Natural killer cell treated with Interleukin-12 subunit alpha and Interleukin-12 subunit beta and Interleukin-15 and Interleukin-18, amount 100 ng/mL, for 72 hours (primary cell): ENCODE measurements at places on chromosomes 3 and 15. TPM values are rescaled to one million over a fixed set of nuclear protein-coding genes. Genes with fewer than 3 reads are reported as not detected.

- H3K27ac ChIP-seq, result no peak overlapping the region
- H3K4me3 ChIP-seq, result peak overlapping the region; percentile 73
- H3K4me1 ChIP-seq, result peaks cover 23% of the 10 kb centered on the region
- DNase-seq, result no peak
- H3K27me3 ChIP-seq, result peaks cover 10% of the 10 kb centered on the region
Observed at GRCh38 chr15:34993412-34993811, 5.3 kb upstream of the ZNF770 start.

Gene PLSCR5
- total RNA-seq, result not detected

DNA sequence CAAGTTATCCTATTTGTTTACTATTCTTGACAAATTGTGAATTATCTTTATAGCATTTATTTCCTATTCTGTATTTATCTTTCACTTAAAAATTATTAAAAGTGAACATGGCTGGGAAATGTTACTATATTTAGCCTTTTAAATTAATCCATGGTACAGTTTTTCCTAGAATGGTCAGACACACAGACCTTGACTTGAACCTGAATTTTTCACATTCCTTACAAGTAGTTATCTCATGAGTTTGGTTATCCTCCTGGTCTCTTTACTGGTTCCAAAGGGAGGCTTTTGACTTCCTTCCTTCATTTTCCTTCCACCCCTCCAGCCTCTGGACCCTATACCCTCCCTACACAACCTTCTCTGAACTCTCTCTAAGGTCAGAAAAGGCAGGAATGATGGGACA, 280.6 kb downstream of the SATB1 start:
- H3K4me3 ChIP-seq, result no peak overlapping the region
- H3K36me3 ChIP-seq, result no peaks in the 10 kb centered on the region
- no peak for DNase-seq
- no peak overlapping the region for H3K27ac ChIP-seq
- H3K4me1 ChIP-seq, result no peaks in the 10 kb centered on the region

- H3K27ac ChIP-seq, result no peak overlapping the region
- no peak for DNase-seq
- H3K36me3 ChIP-seq, result no peaks in the 10 kb centered on the region
- H3K4me1 ChIP-seq, result peaks cover 4% of the 10 kb centered on the region
- peaks cover 25% of the 10 kb centered on the region for H3K27me3 ChIP-seq
Observed at GRCh38 chr3:44104668-44105321, 136.9 kb upstream of the TOPAZ1 start.

DNA sequence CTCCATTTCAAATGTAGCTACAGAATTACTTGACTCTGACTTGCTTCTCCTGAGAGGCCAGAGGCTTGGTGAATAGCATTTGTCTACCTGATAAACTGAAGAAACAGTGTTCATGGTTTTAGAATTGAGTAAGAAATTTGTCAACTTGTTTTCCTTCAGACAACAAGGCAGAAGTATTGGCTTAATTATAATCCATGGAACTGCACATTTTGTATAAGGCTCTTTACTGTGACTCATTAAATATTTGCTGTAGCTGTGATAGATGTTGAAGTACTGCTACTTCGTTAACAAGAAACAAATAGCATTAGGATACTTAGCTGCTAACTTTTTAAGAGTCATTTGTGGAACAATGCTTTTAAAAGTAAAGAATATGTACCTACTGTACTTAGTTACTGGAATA, 4.6 kb downstream of the UNC13C start:
- peaks cover 12% of the 10 kb centered on the region for H3K27me3 ChIP-seq
- DNase-seq, result no peak
- H3K4me3 ChIP-seq, result no peak overlapping the region
- H3K27ac ChIP-seq, result no peak overlapping the region

- H3K4me1 ChIP-seq, result no peaks in the 10 kb centered on the region
- H3K4me3 ChIP-seq, result no peak overlapping the region
- H3K27ac ChIP-seq, result no peak overlapping the region
- H3K36me3 ChIP-seq, result no peaks in the 10 kb centered on the region
- no peaks in the 10 kb centered on the region for H3K27me3 ChIP-seq
- DNase-seq, result no peak
Observed at GRCh38 chr3:148740291-148740690, 42.6 kb downstream of the AGTR1 start.

GRCh38 chr3:49500732-49501609, 30.9 kb downstream of the DAG1 start:
- peak overlapping the region; percentile 4 for H3K27ac ChIP-seq
- no peaks in the 10 kb centered on the region for H3K27me3 ChIP-seq
- H3K36me3 ChIP-seq, result no peaks in the 10 kb centered on the region

DNA sequence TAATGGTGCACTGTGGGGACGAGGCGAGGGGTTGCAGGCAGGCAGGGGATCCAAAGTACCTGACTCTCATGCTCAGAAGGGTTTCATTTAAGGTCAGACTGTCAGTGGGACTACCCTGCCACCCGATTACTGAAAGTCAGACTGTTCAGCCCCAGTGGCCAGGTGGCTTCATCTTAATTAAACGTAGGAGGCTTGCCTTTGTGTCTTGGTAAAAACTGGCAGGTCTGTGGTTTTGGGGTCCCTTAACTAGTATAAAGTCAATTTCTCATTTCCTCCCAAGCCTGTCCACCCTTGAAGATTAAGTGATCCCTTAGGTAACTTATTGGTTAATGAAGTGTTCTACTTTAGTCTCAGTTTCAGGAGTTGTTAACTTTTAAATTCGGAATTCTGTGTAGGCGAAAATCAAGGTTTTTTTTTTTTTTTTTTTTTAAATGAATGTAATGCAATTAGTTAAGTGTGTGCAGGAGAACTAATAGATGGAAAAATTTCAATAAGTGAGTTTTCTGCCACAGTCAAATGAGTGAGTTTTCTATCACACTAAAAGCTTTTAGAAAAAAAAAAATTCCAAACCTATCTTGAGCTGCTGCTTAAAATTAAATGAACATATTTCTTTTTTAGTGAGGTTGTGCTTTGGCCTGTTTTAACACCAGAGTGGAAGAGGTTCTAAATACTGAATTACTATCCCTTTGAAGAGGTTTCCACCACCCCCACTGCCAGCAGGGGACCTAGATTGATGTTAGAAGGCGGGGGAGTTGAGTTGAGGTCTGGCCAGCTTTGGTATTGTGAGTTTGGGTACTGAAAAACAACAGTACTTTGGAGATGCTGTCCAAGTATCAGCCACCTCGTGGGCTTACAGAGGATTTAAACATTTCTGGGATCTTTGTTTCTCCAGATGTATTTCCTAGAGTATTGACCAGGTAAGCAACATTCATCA, 15.2 kb downstream of the ITPR1 start:
- H3K27me3 ChIP-seq, result no peaks in the 10 kb centered on the region
- H3K4me3 ChIP-seq, result peak overlapping the region; percentile 92
- DNase-seq, result no peak
- H3K36me3 ChIP-seq, result no peaks in the 10 kb centered on the region

DNA sequence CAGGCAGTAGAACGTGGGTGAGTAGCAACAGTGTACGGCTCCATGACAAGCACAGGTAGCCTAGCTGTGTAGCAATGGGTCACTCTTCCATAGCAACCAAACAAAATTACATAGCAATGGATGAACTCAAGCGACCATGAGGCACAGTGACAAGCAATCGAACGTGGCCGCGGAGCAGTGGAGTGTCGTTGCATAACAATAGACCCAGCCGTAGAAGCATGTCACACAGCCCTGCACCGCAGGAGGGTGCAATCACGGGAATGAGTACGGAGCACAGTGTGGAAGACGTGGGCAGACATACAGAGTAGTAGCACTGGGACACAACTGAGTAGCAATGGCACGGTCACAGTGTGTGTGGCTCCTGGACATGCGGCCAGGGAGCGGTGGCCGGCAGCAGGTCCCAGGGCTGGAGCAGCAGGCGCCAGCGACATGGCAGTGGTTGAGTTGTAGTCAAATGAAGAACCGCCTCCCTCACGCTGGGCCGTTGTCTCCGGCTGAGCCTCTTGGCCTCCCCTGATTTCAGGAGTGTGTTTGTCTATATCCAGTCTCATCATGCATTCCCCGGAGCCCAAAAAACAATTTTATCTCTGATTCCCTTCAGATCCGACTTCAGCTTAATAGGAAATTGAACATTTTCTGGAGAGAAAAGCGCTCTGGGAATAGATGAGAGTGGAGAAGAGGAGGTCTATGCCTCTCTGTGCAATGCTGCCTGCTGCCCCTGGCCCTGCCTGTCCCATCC, 64.1 kb downstream of the CCDC33 start:
- H3K4me3 ChIP-seq, result no peak overlapping the region
- no peak for DNase-seq
- H3K27me3 ChIP-seq, result peaks cover 41% of the 10 kb centered on the region
- H3K4me1 ChIP-seq, result no peaks in the 10 kb centered on the region

Gene RBP2
- not detected for total RNA-seq

DNA sequence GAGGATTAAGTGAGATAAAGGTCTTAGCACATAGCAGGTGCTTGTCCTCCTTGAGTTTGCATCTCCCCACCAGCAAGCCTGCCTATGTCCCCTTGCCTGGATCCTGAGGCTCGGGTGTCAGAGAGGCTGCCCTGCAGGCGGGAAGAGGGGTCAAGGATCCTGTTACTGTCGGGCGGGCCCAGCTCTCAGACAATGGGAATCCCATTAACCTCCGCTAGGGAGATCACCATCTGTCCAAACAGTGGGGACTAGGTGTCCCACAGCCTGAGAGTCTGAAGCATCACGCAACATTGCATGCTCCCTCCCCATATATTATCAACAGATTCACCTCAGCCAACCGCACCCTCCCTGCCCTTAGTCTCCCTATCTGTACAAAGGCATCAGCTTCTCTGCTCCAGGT, 151.4 kb downstream of the FBLN2 start:
- peaks cover 10% of the 10 kb centered on the region for H3K27me3 ChIP-seq
- no peaks in the 10 kb centered on the region for H3K4me1 ChIP-seq
- H3K36me3 ChIP-seq, result no peaks in the 10 kb centered on the region
- DNase-seq, result peak; percentile 23
- no peak overlapping the region for H3K27ac ChIP-seq
- H3K4me3 ChIP-seq, result no peak overlapping the region

Gene CLDN16
- not detected for total RNA-seq

Gene CX3CR1
- 18.4 TPM for total RNA-seq

Gene THBS1
- 0.31 TPM for total RNA-seq

GRCh38 chr3:196927571-196928453, 14.5 kb downstream of the NCBP2 start:
- H3K27me3 ChIP-seq, result no peaks in the 10 kb centered on the region
- DNase-seq, result no peak
- no peaks in the 10 kb centered on the region for H3K4me1 ChIP-seq

- peaks cover 33% of the 10 kb centered on the region for H3K36me3 ChIP-seq
- H3K27me3 ChIP-seq, result no peaks in the 10 kb centered on the region
- DNase-seq, result no peak
- peaks cover 22% of the 10 kb centered on the region for H3K4me1 ChIP-seq
- no peak overlapping the region for H3K4me3 ChIP-seq
Observed at GRCh38 chr15:72216079-72216478, 14.9 kb downstream of the PKM start.

- no peaks in the 10 kb centered on the region for H3K4me1 ChIP-seq
- H3K27ac ChIP-seq, result no peak overlapping the region
- H3K36me3 ChIP-seq, result no peaks in the 10 kb centered on the region
- H3K27me3 ChIP-seq, result peaks cover 5% of the 10 kb centered on the region
- H3K4me3 ChIP-seq, result no peak overlapping the region
- no peak for DNase-seq
Observed at GRCh38 chr3:185199671-185200070, 46.8 kb upstream of the C3orf70 start.

DNA sequence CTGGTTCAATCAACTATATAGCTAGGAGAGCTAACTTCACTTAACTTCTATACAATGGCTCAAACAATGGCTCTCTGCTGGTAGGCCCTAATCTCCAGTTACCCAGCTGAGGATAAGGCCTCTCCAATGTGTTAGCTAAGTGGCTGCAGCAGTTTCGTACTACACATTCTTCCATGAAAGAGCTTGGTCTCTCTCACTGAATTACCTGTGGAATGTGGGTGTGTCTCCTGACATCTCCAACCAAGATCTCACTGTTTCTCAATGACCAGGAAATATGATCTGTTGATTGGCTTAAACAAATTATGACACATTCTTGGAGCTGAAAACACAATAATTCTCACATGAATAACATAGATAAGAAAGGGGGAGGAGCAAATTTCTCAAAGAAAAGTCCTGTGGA, 169.8 kb upstream of the ROBO1 start:
- H3K27ac ChIP-seq, result no peak overlapping the region
- no peak overlapping the region for H3K4me3 ChIP-seq
- no peaks in the 10 kb centered on the region for H3K4me1 ChIP-seq
- no peak for DNase-seq

- no peak overlapping the region for H3K4me3 ChIP-seq
- H3K4me1 ChIP-seq, result no peaks in the 10 kb centered on the region
- no peaks in the 10 kb centered on the region for H3K36me3 ChIP-seq
- no peak for DNase-seq
Observed at GRCh38 chr3:151008699-151009098, 36.2 kb upstream of the CLRN1 start.

GRCh38 chr3:851098-851790, 241.6 kb upstream of the CNTN6 start:
- peaks cover 2% of the 10 kb centered on the region for H3K36me3 ChIP-seq
- DNase-seq, result no peak
- H3K4me3 ChIP-seq, result no peak overlapping the region
- H3K27ac ChIP-seq, result no peak overlapping the region
- no peaks in the 10 kb centered on the region for H3K4me1 ChIP-seq

DNA sequence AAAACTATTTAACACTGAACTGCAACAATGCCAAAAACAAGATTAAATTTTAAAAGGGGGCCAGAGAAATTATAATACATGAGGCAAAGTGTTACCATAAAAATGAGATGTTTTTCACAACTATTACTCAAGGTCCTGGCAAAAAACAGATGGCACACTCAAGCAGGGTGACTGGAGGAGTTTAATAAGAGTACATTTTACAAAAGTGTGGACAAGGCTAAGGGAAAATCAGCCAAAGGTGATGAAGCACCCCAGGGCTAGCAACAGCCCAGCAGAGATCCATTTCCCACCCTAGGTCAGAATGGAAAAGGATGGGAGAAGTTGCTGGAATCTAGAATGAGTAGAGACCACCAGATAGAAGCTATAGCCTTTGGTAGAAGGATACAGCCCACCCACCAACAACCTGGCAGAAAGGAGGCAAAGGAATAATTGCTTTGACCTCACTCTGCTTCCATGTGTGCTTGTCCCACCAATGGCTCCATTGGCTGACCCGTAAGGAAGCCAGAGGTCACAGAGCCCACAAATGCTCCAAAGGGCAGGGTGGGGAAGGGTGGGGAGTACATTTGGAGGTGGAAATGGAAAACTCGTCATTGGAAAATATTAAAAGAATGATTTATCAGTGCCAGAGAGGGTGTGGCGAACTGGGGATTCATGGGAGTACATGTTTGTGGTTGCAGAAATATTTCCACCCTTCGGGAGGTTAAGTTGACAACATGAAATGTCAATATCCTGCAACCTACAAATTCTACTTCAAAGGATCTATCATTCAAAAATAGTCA, 161.0 kb upstream of the UBE2E2 start:
- H3K27me3 ChIP-seq, result no peaks in the 10 kb centered on the region
- H3K4me1 ChIP-seq, result no peaks in the 10 kb centered on the region
- peaks cover under 1% of the 10 kb centered on the region for H3K36me3 ChIP-seq
- no peak overlapping the region for H3K27ac ChIP-seq
- H3K4me3 ChIP-seq, result no peak overlapping the region

DNA sequence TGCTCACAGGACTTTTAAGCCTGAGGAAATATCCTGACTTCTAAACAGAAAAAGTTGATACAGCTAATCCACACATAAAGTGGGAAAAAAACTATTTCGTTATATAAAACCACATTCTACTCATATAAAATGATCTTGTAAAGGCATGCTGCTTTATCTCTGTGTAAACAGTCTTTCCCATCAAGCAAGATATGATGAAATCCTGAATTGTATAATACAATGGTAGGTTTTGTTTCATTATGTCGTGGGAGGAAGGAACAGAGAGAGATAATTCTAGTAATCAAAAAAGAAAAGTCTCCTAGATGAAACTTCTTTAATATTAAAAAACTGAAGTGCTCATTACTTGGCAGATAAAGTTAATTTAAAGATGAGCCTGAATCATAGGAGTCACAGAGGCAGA, 92.6 kb upstream of the SNTN start:
- no peak for DNase-seq
- no peaks in the 10 kb centered on the region for H3K36me3 ChIP-seq
- no peaks in the 10 kb centered on the region for H3K4me1 ChIP-seq
- H3K4me3 ChIP-seq, result no peak overlapping the region
- no peaks in the 10 kb centered on the region for H3K27me3 ChIP-seq
